ENCODE measurements at places on chromosomes 4 and X.

- no peak for DNase-seq
Observed at GRCh38 chrX:12153741-12154140, 15.5 kb downstream of the FRMPD4 start.

DNA sequence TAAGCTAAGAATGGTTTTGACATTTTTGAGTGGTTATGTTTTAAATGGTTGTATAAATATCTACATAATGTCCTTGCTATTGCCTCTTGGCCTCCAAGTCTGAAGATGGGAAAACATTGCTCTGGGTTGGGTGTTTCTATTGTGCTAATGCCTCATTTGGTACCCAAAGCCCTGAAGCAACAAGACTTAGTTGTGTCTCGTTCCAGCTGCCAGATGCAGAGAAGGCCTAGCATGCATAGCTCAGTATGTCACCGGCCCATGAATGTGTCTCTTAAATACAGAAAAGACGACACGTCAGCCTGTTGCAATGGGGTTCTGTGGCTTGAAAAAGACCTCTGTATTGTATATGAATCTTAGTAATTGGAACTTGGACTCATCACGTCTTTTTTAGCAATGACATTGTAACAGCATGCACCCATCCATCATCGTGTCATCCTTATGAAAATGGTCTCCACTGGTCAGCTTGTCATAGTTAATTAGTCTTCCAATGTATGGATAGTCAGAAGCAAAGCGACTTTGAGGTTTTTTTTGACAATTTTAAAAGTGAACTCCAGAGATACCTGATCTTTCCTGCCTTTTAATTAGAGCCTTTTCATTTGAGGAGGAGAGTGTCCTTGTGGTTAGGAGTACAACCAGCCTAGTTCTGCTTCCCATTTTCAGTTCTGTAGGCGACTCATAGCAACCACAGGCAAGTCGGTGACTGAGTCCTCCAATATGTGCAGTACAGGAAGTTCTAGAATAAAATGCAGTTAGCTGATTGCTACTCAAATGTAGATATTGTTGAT, 126.4 kb upstream of the GATB start:
- no peak for DNase-seq

DNA sequence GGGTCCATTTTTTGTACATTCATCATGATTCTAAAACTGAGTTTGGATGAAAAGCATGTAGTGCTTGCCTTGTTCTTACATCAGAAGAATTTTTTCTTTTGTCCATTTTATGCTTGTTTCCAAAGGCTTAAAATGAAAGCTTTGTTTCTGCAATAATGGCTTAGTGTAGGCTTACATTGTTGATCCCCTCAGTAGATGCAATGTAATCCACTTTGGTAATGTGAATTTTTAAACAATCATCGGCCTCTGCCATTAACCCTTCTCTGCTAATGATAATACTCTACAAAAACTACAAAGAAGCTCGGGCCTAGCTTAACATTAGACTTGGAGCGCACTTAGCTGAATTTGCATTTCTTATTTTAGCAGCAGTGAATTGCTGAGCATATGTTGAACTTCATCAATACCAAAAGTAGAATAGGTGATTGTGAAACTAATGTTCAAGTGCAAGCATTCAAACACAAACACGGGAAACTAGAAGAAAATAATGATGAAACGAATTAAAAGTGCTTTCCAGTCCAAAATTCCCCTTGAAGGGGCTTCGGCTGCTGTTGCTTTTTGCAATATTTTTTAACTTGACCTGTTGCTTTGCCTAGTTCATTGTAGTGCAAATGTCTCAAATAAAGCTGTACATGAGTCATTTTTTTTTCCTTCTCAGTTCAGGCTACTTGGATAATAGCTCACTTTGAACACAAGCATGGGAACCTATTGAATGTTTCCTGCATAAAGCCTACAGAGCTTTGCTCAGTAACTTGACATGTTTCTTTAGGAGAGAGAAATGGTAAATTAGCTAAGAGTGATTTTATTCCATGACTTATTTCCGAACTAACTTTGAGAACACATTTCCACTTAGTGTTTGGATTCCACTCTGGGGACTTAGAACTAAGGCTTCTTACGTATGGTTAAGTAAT, 66.5 kb downstream of the SLIT2 start:
- no peak for DNase-seq

DNA sequence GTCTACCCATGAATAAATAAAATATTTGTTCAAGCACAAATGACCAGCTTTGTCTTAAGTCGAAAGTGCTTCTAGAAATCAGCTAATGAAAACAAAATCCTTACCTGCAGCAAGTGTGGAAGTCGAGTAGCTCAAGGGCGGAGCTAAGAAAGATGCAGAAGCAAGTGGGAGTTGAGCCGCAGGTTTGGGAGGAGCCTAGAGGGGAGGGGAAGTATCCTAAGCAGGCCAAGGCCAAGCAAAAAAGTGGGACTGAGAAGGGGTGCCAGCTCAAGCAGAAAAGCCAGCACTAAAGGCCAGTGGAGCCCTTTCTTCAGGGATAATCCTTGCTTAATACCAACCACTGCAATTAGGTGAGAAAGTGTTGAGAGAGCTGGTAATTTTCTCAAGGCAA, 60.8 kb downstream of the DLG3 start:
- no peak for DNase-seq

- no peak for DNase-seq
Observed at GRCh38 chr4:173014113-173014558, 154.5 kb upstream of the GALNT7 start.

DNA sequence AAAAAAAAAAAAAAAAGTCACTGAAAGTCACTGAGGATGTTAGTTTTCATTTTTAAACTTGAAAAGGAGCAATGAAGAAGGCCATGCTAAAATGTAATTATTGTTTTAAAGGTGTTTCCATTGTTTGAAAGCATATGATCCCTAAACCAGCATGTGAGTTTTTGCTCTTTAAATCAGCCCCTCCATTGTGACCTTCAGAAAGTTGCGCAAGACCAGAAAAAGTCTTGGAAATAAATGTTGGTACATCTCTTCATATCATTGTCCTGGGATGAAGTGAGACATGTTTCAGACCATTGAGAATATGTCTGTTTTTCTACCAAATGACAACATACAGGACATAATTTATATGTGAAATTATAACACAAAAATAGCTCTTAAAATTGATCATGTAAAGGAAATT, 150.6 kb downstream of the GPM6A start:
- no peak for DNase-seq

DNA sequence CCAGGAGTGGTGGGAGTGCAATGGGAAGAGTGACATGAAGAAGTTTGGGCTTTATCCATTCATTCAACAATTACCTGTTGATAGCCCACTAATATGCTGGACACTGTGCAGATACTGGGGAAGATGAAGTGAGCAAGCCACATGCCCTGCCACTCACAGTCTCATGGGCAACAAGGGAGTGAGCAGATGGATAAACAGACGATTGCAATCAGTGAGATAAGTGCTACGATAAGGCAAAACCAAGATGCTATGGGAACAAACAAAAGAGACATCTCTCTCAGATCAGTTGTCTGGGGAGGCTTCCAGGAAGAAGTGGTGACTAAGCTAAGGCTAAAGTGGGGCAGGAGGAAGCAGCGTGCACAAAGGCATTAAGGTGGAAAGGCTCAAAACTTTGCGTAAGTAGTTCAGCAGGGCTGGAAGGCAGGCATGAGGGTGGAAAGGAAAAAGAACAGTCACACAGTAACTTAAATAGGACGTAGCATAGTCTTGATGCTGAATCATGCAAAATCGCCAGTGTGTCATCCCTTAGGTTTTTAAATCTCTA, 31.7 kb downstream of the GAB3 start:
- peak; percentile 87 for DNase-seq

GRCh38 chrX:1086444-1087409, 125.7 kb downstream of the CRLF2 start:
- no peak for DNase-seq

GRCh38 chr4:181538431-181538830, 704.8 kb upstream of the TENM3 start:
- DNase-seq: no peak
